ENCODE measurements at places on chromosomes 2 and 18.

DNA sequence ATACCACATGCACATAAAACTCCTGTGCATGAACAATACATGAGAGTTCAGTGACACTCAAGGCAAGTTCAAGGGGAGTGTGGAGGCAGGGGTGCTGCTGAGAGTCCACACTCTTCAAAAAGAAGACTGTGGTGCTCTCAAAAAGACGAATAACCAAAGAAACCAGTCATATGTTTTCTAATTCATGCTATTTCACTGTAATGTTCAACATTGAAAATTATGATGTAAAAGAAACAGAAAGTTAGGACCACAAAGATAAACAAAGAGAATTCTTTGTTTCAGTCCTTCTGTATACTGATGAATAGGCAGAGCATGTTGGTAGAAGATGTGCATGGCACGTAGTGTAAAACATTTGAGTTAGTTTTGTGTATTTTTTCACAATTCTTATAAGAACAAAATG lies 864.2 kb upstream of the LRATD1 start:
- DNase-seq: no peak

DNA sequence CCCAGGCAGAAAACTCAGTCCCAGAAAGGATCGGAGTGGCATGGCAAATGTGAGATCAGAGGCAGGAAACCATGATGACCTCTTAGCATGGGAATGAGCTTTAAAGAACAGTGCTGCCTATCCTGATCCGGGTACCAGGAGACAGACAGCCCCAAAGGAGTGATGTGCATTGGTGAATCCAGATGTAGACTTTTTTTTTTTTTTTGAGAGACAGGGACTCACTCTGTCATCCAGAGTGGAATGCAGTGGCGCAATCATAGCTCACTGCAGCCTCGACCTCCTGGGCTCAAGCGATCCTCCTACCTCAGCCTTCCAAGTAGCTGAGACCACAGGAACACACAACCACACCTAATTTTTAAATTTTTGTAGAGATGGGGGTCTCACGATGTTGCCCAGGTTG lies 122.7 kb downstream of the VAPA start:
- DNase-seq: no peak

GRCh38 chr18:3546106-3546505 lies 96.1 kb downstream of the TGIF1 start:
- no peak for DNase-seq

GRCh38 chr2:101873543-101873942 lies 118.2 kb upstream of the IL1R2 start:
- DNase-seq: no peak

DNA sequence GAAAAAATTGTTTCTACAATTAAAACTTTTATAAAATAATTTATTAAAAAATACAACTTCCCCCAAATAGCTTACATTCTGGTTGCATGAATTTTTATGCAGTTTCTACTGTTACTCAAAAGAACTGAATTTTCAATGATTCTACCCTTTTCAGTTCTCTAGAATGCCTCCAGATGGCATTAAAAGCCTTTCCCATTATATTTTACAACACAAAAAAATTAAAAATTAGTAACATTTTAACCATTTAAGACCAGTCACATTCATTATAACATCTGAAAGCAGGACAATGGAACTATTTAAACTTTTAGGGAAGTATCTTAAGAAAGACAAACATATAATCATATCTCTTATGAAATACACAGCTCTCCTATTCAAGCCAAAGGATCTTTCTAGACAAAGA lies 236.0 kb upstream of the REV1 start:
- DNase-seq: no peak

DNA sequence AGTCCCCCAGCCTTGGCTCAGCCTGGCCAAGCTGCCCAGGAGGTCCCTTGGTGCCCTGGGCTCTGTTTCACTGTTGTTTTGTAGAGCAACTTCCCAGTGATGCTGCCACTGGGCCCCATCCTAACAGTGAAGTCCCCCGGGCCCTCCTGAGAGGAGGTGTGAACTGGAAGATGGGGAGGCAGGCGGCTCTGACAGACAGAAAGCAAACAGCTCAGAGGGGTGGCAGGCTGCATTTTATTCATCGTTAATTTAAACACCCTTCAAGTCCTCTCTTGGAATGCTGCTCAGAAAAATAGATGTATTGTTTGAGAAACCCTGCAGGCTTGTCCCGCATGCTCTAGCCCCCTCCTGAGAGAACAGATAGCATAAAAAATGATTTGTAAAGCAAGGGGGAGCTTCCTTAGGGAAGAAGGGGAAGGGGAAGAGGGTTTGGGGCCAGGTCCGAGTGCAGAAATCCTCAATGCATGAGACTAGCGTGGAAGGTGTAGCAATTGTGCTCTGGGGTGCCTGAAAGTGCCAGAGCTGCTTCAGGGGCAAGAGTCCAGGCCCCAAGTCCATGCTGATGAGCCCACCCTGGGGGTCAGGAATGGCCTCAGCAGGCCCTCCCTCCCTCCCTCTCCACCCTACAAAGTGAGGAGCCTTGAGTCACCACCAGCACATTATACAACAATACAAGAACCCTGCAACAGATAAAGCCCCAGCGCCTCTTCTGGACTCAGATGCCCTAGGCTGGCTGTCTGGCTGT lies 113.6 kb downstream of the MSH2 start:
- DNase-seq: no peak

DNA sequence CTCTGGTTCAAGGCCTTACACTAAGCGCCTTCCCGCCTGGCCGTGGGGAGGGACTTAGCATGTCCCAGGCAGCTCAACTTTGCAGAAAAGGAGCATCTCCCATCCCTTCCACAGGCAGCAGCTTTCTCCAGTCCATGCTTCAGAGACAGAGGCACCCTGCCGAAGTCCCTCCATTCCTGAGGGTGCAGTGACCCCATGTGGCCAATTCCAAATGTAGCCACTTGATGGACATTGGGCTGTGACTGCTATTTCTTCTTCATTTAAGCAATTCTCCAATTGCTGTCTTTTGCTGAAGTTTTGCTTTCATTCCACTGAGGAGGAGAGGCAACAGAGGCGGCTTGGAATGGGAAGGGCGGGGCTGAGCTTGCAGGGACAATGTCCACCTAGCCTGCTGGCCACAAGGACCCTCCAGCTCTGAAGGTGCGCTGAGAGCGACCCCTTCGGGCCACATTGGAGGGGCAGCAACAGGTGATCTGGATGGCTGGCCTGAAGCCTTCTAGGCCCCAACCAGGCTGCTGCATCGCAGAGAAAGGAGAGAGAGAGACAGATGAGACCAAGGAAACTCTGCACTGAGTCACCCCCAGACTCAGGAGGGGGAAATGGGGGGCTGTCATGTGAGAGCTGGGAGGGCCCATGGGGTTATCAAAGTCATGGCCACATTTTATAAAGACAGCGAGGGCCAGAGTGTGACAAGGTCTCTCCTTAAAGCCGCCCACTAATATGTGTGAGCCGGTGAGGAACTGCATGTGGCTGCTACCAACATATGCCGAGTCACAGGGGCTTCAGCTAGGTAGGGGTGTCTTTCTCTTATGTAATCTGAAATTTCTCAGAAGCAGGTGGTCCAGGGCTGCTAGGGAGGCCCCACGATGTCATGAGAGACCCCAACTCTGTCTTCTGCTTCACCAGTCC lies 61.3 kb downstream of the LONRF2 start:
- peak; percentile 65 for DNase-seq

DNA sequence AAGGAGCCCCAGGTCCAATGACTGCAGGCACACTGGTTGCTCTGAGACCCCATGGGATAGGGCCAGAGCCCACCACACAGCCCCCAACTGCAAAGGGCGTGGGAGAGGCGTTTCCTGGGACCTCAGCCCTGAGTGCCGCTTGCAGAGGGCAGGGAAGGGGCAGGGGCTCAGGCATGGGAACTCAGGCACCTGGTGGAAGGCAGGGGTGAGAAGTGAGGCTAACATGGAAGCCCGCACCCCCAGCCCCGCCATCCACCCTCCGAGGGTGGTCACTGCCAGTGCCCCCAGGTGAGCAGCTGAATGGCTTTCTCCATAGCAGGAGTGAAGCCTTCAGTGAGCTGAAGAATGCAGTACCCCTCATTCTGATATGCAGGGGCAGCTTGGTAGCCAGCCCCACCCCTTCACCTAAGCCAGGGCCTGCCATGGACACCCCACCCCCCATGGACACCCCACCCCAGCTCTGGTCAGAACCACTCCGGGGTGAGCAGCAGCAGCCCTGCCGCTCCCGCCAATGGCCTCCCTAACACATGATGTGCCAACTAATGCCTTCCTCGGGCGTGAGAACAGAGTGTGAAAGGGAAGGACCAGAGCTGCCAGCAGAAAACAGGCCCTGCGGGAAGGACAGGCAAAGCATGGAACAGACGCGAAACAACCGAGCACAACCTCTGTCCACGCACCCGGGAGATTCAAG lies 6.6 kb downstream of the KIF1A start:
- DNase-seq: no peak

GRCh38 chr2:26849056-26849999 lies 1.4 kb downstream of the DPYSL5 start:
- no peak for DNase-seq

- DNase-seq: no peak
Observed at GRCh38 chr2:7068457-7068856, 151.2 kb downstream of the RNF144A start.

DNA sequence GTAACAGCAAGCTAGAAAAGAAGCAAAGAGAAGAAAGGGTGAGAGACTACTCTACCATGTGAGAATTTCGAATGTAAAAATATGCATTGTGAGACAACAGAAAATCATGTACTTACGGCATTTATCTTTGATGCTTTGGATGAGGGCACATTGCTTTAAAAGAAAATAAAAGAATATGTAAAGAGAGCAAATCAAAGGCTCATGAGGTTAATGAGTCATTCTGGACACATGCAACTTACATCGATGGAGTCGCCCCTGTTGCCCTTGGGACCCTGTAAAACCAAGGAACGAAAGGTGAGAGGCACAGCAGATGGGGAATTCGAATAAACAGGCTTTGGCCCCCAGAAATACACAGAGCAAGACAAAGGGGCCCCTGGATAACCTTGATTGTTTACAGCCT lies 69.0 kb downstream of the COL6A3 start:
- DNase-seq: no peak

DNA sequence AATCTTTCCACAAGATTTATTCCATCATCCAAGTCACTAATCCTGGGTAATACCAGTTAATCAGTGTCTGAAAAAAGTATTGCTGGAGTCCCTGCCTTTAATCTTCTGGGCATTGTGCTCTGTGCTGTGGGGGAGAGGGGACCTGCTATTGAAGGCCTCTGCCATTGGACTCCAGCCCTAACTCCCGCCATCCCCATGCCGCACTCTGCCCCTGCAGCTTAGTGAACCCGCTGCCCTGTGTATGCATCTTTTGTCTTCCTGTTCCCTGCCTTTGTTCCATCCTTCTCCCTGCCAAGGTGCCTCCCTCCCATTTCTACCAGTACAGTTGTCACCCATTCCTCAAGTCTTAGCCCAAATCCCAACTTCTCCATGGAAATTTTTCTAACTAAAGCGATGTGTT lies 113.8 kb upstream of the EPAS1 start:
- DNase-seq: no peak

DNA sequence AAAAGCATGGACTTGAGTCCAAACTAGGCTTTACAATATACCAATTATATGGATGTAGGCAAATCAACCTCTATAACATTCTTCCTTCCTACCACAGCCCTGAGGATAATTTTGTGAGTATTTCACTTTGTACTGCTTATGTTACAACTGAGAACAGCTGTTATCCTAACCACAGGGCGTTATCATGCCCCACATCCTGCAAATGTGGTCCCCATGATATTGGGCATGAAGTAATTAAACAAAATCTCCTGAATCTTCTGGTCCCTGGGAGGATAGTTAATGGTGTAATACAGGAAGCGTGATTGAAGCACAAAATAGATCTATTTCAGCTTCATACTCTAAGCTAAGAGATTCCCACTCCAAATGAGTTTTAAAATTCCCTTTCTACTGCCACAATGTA lies 223.6 kb downstream of the CDH20 start:
- no peak for DNase-seq

GRCh38 chr18:12394428-12394827 lies 13.3 kb upstream of the PRELID3A start:
- no peak for DNase-seq

DNA sequence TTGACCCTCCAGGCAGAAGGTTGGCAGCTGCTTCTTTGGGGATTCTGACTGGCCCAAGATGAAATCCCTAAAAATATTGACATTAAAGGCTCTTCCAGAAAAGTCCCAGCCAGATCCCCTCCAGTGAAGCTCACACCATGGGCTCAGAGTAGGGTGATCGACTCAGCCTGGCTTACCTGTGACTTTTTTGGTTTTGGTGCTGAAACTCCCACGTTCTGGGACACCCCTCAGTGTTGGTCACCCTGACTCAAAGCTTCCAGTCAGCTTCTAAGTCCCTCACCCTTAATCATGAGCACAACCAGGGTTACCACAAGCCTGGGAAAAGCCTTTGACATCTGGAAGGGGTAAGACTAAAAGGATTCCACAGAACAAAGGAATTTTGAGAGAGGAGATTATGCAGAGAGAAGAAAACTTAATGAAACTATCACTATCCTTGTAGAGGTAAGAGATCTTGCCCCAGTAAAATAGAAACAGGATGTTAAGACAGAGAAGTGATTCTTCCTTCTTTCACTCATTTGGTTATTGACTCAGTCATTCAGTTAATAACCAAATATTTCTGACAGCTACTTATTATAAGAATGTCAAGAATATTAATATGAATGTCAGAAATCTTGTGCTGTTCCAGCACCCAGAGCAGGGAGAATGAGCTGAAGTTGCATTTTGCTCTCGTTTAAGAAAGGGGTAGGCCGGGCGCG lies 66.8 kb upstream of the SEC11C start:
- DNase-seq: no peak

GRCh38 chr2:95277246-95277906 lies 3.1 kb downstream of the PROM2 start:
- peak; percentile 26 for DNase-seq

- DNase-seq: no peak
Observed at GRCh38 chr2:128970332-128971116, 651.9 kb upstream of the HS6ST1 start.

GRCh38 chr2:236706288-236706687 lies 136.7 kb downstream of the ACKR3 start:
- DNase-seq: no peak

DNA sequence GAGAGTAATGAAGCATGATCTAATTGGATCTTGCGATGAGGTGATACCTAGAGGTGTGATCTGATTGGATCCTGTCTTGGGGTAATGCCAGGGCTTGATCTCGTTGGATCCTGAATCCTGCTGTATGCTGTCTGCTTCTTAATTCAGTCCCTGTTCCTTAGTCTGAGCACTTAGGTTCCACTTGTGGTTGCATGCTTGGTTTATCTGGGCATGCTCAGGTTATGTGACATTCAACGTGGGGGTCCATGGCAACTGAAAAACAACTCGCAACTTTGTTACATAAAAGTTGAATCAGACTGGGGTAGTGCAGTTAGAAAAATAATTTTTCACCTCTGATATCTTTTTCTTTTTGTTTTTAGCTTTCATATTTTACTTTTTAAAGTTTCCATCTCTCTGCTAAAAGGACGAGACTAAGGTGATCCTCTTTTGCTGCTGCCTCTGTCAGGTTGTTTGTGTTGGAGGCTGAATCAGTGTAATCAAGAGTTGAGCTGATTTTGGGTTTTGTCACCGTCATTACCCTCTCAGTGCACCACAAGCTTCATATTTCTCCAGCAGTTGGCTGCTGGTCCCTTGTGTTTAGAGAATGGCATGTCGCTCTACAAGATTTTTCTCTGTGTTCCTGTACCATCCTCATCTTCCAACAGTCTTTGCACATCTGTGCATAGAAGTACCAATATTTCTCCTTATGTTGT lies 67.9 kb downstream of the NCOA1 start:
- no peak for DNase-seq
